ENCODE measurements at places on chromosomes 4 and X.

- DNase-seq = no peak
These were observed 687.4 kb upstream of the HS3ST1 start for GRCh38 chr4:12116009-12116552.

DNA sequence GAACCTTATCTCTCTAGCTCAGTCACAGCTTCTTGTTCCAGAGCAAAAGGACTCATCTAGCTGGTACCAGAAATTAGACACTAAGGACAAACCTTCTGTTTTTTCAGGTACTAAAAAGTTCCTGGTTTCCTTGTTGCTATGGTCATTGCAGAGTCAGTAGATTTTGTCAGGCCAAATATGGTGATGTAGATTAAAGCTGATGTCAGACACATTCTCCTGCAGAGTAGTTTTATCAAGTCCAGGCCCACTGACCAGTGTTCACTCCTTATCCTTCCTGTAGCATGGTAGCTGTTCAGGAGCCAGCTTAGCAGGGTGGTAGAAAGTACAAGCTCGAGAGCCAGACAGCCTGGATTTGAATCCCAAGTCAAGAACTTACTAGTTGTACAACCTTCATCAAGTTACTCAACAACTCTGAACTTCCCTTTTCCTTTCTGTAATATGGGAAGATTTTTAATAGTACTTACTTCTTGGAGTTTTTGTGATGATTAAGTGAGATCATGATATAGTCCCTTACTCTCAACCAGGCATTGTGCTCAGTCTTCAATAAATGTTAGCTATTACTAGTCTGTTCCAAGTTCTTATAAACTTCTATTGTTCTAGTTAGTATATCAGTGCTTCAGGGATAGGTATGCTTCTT lies 17.9 kb downstream of the OCRL start:
- DNase-seq = no peak

DNA sequence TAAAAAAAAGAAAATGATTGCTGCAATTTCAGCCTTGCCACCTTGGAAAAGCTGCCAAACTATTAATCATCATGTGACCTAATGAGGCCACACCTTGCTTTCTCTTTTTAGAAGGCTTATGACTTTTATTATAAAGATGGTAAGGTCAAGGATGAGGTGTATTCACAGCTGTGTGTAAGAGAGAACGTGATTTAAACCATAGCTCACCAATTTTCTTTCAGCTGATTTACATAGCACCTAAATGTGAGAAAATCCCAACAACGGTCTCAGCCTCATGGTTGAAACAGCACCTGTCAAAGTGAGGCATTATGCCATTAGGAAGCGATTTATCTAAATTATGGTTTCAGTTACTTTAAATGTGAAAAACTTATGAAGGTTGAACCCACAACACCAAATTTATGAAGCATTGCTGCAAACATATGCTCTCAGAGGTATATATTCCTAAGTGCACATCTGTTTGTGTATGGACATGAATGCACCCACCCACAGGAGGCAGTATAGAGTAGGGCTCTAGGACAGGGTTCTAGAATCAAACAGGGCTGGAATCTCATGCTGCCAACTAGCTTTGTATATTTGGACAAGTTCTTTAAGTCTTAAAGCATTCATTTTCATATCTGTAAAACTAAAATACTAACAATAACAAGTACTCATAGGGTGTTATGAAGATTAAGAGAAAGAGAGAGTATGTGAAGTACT lies 40.7 kb downstream of the ANXA3 start:
- no peak for DNase-seq

GRCh38 chr4:17077105-17077504 lies 178.7 kb upstream of the LDB2 start:
- DNase-seq = no peak

DNA sequence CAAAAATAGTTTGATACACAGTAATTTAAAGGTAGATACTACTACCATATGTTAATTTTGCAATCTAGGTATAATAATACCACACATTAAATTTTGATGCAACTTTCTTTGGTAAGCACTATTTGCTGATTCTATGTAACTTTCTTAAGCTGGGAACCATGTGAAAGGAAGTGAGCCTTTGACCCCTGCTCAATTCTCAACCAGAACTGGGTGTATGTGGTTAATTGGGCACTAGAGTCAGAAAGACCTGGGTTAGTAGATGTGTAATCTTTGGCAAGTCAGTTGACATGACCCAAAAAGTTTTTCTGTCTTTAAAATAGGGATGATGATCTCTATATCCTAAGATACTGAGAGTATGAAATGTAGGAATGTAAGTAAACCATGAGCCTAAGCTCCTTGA lies 22.4 kb downstream of the TLR2 start:
- DNase-seq = no peak

DNA sequence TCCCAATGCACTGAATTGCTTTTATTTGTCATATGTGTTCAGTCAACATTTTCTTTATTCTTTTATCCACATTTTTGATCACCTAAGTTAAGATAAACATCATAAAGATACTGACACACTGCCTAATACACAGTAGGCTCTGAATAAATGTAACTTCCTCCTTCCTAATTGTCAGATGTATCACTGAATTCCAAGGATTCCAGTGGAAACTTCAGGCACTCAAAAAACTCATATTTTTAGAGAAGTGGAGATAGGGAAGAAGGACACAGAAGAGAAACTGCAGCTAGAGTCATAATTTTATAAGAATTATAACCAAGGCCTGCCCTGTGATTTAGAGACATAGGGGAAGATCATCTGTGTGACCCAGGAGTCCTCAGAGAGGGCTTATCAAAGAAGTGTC lies 753.3 kb downstream of the ADGRL3 start:
- DNase-seq = no peak

DNA sequence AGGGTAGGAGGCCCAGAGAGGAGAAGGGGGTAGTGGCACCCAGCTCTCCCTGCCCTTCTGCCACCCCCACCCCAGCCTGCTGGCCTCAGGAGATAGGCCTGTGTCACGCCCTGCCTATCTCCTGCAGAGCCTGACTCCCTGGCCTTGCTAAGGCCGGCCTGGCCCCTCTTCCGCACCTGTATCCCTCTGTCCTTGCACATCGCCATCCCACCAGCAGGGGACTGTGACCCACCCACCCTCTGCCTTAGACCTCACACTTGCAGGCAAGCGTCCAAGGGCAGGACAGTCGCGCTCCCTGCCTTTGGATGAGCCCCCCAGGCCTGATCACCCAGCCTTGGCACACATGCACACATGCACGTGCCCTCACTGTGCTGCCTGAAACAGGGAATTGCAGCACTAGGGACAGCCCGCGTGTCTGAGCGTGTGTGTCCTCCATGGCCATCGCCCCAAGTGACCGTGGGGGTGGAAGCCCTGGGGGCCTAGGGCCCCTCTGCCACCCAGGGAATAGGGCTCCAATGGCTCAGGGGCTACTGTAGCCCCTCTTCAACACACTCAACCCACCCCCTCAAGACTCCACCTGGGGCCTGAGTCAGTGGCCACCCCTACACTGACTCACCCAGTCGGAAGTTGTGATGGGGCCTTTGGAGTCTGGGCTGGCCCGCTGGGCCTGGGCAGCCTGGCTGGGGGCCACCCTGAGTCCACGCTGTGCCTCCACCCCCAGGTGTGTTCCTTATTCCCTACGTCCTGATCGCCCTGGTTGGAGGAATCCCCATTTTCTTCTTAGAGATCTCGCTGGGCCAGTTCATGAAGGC lies 2.1 kb downstream of the SLC6A8 start:
- DNase-seq = no peak

DNA sequence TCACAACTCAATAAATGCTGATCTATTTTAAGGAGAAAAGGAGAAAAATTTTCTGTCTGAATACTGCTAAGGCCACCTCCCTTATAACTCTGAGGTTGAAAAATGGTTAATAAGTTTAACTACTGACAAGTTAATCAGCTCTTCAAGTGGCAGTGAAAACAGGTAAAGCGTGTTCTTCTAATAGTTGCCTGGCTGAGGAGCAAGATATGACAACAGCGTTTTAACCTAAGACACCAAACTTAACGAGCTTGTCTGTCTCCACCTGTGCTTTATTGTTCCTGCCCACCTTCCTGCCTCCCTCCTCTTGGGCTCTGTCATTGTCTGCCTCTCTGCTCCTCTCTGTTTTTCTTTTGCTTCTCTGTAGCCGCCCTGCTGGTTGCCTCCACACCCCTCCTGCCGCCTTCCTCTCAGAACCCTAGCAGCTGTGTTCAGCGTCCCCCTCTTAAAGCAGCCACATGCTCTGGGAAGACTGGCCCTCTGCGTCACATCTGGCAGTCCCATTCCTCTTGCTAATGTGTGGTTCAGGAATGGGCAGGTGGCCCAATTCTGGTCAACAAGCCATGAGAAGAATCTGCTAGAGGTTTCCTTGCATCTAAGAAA lies 4.3 kb upstream of the TSPAN5 start:
- peak; percentile 35 for DNase-seq

DNA sequence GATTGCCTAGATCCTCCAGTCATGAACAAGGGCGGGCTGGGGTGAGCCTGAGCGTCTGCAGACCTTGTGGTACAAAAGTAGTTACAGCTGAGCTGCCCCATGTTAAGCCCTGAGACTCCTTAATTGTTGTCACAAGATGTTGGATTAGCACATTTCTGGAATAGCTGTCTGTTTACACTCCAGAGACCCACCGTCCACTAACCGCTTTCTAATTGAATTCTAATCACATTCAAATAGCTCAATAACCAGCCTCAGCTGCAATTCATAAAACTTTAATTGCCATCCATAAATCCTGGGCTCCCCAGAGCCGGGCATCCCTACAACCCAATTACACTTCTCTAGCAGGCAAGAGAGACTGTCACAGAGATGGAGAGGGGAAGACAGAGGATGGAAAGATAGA lies 1.6 kb upstream of the GSX2 start:
- no peak for DNase-seq

DNA sequence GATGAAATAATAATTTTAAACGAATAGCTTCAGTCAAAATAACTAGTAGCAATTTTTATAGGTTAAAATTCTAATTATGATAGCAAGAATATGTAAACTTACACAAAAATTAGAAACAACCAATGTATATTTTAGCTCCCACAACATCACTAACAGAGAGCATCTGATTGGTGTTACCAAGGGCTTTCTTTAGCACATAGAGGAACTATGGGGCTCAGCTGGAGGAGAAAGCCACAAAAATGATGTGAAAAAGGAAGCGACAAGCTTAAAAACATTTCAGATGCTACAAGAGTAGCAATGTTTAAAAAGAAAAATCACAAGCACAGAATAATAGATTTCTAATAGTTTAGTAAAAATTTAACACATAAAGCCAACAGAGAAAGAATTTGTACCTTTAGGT lies 56.3 kb downstream of the ATP8A1 start:
- DNase-seq = no peak

GRCh38 chr4:187364851-187365250 lies 630.7 kb upstream of the ZFP42 start:
- no peak for DNase-seq

GRCh38 chr4:140691369-140691768 lies 64.8 kb downstream of the TBC1D9 start:
- DNase-seq = no peak

GRCh38 chrX:150697641-150698040 lies 4.4 kb downstream of the MTMR1 start:
- DNase-seq = no peak

- DNase-seq = no peak
These were observed 16.0 kb upstream of the FGF16 start for GRCh38 chrX:77431227-77431626.

DNA sequence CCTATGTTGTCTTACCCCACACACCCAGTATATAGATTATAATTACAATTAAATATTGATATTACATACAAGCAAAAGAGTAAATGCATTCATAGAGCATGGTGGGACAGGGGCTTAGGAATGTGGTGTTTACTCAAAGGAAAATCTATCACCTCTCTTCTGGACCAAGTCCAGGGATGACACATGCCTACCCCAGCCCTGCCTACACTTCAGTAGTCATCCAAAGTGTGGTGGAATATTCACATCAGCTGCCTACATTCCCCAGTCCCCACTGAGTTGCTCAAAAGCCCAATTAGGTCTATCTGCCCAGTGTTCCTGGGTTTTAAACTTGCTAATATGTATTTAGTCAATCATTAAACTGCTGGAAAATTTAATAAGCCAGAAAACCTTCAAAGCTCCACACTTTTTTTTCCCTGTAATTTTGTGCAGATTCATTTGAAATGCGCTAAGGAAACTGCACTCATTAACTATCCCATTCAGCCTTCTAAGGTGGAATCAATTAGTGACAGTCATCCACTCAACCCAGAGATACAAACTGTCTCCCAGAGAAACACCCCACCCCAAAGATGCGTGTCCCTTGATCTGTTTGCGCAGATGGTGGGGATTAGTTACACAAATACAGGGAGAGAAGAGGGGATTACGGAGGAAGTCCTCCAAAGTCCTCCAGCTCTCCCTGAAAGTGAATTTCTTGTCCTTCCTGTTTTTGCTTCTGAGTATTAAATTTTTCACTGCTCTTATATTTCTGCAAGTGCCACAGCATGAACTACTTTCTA lies 91.7 kb upstream of the KDR start:
- DNase-seq = no peak

DNA sequence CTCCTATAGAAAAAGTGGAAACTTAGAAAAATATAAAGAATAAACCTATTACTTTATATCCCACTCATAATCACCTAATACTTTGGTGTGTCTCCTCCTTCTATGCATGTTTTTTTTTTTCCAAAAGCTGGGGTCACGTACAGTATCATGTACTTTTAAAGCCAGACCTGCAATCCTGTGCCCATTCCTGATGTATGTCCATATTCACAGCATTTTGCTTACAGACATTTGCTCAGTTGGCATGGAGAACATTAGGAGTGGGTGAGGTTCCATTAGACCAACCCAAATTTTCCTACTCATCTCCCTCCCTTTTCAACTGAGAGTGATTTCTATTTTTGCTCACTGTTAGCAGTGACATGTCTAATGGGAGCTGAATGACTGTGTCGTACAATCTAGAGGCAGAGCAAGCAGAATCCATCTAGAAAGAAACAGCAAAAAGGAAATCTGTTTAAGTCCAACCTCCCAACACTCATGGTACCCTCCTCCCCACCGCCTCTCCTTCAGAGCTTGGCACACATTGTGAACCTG lies 195.6 kb upstream of the KLF3 start:
- DNase-seq = no peak

DNA sequence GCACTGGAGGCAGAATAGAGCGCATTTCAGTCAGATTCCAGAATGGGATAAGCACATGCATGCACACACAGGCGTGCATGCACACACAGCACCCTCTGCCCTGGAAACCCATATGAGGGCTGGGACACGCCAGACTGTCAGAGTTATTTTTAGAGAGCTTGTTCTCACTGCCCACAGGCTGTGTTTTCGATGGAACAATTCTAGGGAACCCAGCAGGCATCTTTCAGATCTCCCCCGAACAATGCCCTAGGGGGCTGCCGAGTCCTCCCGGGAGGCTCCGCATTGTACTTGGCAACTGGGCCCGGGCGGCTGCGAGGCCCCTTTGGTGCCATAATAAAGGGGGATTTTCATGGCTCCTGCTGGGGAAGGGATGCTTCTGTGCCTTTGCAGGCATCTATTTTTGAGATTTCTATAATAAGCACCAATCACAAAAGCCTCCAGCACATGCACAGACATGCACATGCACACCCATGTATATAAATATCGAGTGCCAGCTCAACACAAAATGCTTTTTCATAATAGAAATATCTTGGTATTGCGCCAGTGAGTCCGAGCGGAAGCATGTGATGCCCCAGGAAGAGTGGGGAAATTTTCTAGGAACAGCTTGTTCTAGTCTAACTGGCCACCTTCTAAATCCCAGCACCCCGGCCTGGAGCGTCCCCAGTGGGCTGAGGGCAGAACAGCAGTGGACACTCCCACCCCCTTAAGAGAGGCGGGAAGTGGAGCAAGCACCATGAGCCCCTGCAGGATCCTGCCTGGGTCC lies 88.5 kb downstream of the PHKA2 start:
- no peak for DNase-seq

- no peak for DNase-seq
These were observed 65.8 kb upstream of the ETNPPL start for GRCh38 chr4:108828620-108829019.

- DNase-seq = no peak
These were observed 57.9 kb downstream of the CPLX1 start for GRCh38 chr4:768076-768475.
